ENCODE measurements at places on chromosomes 12 and 14.
A peak's percentile ranks its signal among the peaks of the same experiment; 100 is the strongest.

- DNase-seq: no peak
Measured at GRCh38 chr12:3624273-3624672, 128.6 kb downstream of the CRACR2A start.

- DNase-seq: no peak
Measured at GRCh38 chr12:65372574-65372973, 94.1 kb downstream of the MSRB3 start.

- DNase-seq: no peak
Measured at GRCh38 chr12:119156401-119157044, 22.2 kb upstream of the HSPB8 start.

- peak; percentile 3 for DNase-seq
Measured at GRCh38 chr14:94485944-94486841, 10.2 kb upstream of the SERPINA9 start.

- DNase-seq: no peak
Measured at GRCh38 chr14:86662334-86662733, 1132.4 kb downstream of the FLRT2 start.

DNA sequence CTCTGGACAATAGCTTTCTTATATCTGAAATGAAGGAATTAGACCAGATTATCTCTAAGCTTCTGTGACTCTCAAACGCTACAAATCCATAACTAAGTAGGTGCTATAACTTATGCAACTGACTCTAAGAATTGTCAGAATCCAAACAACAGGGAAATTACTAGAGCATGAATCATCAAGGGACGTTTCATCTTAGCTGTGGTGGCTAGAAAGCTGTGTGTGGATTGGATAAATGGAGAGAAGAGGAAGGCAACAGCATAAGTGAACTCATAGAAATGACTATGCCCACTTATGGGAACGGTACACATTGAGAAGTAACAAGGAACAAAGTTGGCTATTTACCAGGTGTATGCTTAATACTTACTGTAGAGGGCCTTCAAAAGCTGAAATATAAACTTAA is 96.0 kb upstream of the NEDD1 start:
- DNase-seq: no peak

DNA sequence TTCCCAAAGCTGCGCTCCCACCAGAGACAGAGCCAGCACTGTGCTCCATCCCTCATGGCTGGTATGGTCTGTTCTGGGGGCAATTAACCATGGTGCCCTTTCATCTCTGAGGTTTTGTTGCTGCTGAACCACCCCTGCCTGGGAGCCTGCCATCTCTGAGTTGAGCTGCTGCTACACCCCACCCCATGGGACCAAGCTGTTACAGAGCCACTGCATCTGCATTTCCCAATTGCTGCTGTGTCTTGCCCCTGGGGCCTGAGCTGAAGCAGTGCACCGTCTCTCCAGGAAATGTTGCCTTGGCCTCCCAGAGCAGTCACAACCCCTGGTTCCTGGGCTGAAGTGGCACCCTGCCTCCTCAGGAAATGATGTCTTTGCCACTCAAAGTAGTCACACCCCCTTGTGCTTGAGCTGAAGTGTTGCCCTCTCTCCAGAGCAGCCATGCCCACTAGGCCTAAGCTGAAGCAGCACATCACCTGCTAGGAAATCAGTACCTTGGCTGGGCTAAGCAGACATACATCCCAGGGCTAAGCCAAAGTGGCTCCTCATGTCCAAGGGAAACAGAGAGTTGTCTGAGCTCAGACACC is 140.3 kb downstream of the RERGL start:
- no peak for DNase-seq

- no peak for DNase-seq
Measured at GRCh38 chr12:27549236-27549800, 25.3 kb downstream of the PPFIBP1 start.

DNA sequence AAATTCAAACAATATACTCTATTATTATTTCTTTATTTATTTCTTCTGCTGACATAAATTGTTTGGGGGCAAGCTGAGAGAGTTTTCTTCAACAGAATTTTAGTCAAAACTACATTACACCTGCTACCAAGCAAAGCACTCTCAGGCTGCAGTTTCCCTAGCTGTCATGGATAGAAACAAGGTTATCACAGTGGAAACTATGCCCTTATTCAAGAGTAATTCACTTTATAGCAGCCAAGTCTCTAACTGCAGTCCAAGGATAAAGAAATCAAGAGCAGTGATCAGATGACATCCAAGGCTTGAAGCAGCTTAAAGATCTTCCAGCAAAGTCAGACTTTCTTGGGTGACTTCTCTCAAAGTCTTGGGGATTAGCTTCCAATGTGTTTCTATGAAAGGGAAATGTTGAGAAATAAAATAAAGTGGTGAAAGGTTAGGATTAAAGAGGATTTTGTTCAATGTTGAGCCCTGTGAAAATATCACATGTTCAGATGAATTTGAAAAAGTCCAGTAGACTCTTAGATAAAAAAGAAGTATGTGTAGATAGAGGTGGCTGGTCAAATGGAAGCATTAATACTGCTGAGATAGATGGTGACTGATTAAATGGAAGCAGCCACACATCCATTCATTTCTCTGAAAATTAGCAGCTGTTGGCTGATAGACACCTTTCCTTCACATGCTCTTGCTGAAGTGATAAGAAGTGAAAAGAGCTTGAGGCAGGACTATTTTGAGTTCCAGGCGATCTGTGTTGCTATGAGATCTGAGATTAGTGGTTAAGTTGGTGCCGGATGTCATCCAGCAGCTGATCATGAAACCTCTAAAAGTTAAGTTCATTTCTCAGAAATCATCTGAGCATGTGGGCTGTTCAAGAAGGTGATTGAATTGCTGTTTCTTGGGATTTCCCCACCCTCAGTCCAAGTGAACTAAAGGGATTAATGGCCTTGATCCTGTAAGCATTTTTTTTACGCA is 257.8 kb upstream of the BTG1 start:
- DNase-seq: peak; percentile 98

GRCh38 chr12:109767991-109768900 is 54.6 kb downstream of the FAM222A start:
- no peak for DNase-seq

- no peak for DNase-seq
Measured at GRCh38 chr14:100740929-100741328, 14.2 kb downstream of the DLK1 start.

DNA sequence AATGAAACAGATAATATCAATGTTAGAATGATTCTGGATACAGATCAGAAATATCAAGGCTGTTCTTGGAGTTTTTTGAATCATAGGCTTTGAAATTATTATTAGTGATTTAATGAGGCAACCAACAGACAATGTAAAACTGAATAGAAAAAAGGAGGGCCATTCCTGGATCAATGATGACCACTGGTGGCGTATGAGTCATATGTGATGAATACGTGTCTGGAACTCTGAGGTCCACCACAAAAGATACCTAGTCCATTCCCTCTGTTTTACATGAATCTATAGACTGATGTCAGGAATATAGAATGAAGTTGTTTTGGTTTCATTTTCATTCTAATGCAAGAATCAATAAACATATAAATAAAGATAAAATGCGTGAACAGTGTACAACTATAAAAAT is 78.3 kb upstream of the RTL1 start:
- DNase-seq: no peak

DNA sequence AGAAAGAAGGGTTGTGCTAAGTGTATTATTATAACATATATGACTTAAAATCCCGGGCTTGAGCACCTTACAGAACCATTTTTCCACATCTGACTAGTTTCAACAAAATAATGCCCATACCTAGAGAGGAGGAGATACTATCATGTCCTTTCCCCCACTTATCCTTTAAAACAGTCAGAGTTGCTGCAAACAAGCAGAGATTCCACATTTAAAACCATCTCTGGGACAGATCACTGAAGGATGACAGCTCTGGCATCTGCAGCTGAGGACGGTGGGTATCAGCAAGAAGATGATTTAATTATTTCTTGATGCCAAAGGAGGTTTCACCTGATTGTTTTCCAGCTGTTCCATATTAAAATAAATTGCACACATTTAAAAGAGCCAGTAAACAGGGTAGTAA is 328.0 kb upstream of the TMTC1 start:
- no peak for DNase-seq

GRCh38 chr12:49470986-49471385 is 67.8 kb upstream of the KCNH3 start:
- no peak for DNase-seq

DNA sequence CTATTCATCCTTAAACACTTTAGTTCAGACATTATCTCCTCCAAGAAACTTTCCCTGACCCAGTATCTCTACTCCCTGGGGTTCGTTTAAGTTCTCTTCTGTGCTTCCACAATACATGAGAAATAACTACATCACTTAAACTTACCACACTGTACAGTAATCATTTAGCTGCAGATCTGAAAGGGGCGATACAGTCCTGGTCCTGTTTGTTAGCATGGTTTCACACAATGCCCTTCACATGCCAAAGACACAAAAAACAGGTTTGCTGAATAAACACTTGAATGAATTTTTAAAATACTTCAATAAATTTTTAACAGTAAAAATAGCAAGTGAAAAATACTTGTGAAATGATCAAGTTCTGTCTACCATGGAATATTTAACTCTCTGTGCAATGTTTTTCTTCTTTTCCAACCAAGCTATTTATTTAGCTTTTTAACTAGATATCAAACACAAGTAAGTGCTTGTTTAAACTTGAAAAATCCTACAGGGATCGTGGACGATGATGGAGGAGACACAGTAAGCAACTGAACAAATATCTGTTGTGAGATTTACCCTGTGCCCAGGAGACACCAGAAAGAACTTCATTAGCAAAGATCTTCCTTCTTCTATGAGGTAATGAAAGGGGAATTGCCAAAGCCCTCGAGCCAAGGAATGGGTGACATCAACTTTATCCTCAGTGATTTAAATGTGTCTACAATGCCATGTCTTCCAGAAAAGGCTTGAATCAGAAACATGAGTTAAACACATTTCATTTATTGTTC is 255.6 kb upstream of the GRIP1 start:
- no peak for DNase-seq

DNA sequence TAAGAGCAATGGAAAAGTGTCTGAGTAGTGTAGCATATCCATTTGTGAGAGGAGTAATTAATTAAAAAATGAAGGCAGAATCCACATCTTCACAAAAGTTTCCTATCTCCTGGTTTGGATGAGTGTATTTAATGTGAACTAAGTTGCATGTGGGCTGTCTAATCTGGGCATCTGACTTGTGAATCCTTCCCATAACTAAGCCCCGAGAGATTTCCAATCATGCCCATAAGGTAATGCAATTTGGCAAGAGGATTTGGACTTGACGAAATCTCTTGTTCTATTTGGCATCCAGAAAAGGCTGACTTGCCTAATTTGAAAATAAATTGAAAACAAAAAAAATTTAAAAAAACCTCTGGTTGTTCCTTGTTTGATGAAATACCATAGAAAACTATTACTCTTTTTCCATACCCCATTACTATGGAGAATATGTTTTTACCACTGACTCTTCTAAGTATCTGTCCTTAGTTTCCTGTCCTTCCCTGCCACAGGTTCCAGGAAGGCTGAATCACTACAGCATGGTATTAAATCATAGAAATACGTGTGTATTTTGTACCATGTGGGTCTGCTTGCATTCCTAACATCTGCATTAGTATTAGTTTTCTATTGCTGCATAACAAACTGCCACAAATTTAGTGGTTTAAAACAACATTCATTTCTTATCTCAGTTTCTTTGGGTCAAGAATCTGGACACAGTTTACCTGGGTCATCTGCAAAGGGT is 48.4 kb downstream of the ETV6 start:
- DNase-seq: no peak

- no peak for DNase-seq
Measured at GRCh38 chr12:48690990-48691389, 9.0 kb upstream of the KANSL2 start.

DNA sequence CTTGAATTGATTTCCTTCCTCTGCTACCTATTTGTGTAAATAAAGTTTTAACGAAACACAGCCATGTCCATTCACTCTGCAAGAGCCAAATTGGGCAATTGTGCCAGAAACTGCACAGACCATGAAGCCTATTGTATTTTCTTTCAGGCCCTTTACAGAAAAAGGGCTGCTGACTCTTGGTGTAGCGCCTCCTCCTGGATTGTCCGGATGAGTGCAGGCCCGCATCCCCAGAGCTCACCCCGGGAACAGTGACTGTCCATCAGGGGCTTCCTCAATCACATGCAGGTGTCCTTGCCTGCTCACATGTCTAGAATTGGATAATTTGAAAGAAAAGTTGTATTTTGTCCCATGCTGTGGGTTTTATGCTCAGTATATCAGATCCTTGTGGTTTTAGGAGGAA is 1282.2 kb downstream of the AACS start:
- DNase-seq: no peak

DNA sequence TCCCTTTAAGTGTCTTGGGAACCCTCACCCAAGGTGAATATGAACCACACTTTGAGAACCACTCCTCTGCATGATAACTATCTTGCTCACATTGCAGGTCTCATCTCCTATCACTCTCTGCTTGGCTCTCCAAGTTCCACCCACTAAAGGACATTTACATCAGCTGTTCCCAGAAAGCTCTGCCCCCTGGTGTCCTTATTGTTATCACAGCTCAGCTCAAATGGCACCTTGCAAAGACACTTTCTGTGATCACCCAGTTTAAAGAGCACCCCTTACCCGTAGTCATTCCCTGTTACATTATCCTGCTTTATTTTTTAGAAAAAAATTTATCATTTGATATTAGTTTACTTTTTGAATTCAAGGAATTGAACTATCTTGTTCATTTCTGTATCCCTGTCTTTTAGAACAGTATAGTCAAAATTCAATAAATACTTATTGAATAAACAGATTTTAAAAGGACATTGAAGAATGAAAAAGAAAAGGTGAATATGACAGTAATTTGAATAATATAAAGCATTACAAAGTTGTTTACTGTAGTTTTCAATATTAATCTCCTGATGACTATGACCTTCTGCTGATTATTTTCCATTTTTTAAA is 20.5 kb upstream of the GUCY2C start:
- DNase-seq: peak; percentile 66

- DNase-seq: no peak
Measured at GRCh38 chr12:40229690-40230651, 5.2 kb downstream of the LRRK2 start.

- no peak for DNase-seq
Measured at GRCh38 chr14:66228267-66228970, 257.8 kb upstream of the CCDC196 start.

DNA sequence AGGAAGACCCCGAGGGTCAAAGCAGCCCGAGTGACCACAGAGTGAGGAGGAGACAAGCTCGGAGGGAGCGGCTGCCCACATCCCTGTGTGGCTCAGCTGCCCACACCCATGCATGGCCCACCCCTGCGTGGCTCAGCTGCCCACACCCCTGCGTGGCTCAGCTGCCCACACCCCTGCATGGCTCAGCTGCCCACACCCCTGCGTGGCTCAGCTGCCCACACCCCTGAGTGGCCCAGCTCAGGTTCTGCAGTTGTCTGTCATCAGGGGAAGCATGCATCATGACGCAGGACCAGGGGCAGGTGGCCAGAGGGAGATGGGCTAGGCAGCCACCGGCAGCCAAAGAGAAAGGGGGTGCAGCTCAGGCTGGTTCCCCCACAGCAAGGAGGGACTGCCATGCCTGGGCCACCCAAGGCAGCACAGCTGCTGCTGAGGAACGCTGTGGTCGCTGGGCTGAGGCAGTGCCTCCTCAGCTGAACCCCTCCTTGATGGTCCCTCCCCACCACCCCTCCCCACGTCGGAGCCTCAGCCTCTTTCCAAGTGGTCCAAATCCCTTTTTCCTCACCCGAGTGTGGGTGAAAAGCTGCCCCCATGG is 33.3 kb upstream of the NUDT14 start:
- no peak for DNase-seq

All from hematopoietic multipotent progenitor cell treated with erythropoietin and hydrocortisone succinate and interleukin-3 and kit ligand, for 8 days (in vitro differentiated cells).